Myometrial cell (primary cell): ENCODE measurements at places on chromosomes 12 and 14. TPM values are rescaled to one million over a fixed set of nuclear protein-coding genes. Genes with fewer than 3 reads are reported as not detected.

SAMD15 gene
- total RNA-seq = 1.7 and 2.1 TPM in 2 replicates

GLT1D1 gene
- not detected in 2 replicates for total RNA-seq

ZNF26 gene
- total RNA-seq = 3.4 and 3.5 TPM in 2 replicates

RND1 gene
- total RNA-seq = 0.29 TPM in 1 of 2 replicates, not detected in the other

AQP5 gene
- total RNA-seq = not detected in 2 replicates

FAM222A gene
- 0.58 and 0.71 TPM in 2 replicates for total RNA-seq

KLRF1 gene
- total RNA-seq = 0.35 TPM in 1 of 2 replicates, not detected in the other

TAS2R42 gene
- total RNA-seq = not detected in 2 replicates

CLEC4C gene
- not detected in 2 replicates for total RNA-seq

RPL10L gene
- total RNA-seq = not detected in 2 replicates

FSCB gene
- not detected in 2 replicates for total RNA-seq

HOXC6 gene
- total RNA-seq = 0.86 and 2.5 TPM in 2 replicates

WIF1 gene
- 0.18 TPM in 1 of 2 replicates, not detected in the other for total RNA-seq

DBX2 gene
- total RNA-seq = not detected in 2 replicates

NGB gene
- total RNA-seq = not detected in 2 replicates

KRT81 gene
- under 0.01 TPM in 1 of 2 replicates, not detected in the other for total RNA-seq

NTS gene
- total RNA-seq = not detected in 2 replicates

SNAPC1 gene
- total RNA-seq = 12.4 and 13.3 TPM in 2 replicates

KRT6C gene
- total RNA-seq = not detected in 2 replicates

IFNG-AS1 gene
- total RNA-seq = not detected in 2 replicates

RNASE7 gene
- not detected in 2 replicates for total RNA-seq

OR4E2 gene
- total RNA-seq = not detected in 2 replicates

AVPR1A gene
- total RNA-seq = not detected in 2 replicates

TAS2R20 gene
- 0.35 TPM in 1 of 2 replicates, not detected in the other for total RNA-seq

SEC23A gene
- 260 and 401 TPM in 2 replicates for total RNA-seq

HPD gene
- 1.2 and 2.8 TPM in 2 replicates for total RNA-seq

LALBA gene
- total RNA-seq = not detected in 2 replicates

ADIPOR2 gene
- total RNA-seq = 24.2 and 27.8 TPM in 2 replicates

SERPINA10 gene
- total RNA-seq = not detected in 2 replicates

SPTB gene
- total RNA-seq = under 0.01 TPM in 1 of 2 replicates, not detected in the other

SLCO1B1 gene
- not detected in 2 replicates for total RNA-seq

PZP gene
- total RNA-seq = not detected in 2 replicates

MYO1H gene
- not detected in 2 replicates for total RNA-seq

FBXW8 gene
- 21.6 and 21.9 TPM in 2 replicates for total RNA-seq

DCN gene
- total RNA-seq = 320 and 329 TPM in 2 replicates

AKAP3 gene
- 0.18 TPM in 1 of 2 replicates, not detected in the other for total RNA-seq

ANKRD33 gene
- not detected in 2 replicates for total RNA-seq

RNASE3 gene
- not detected in 2 replicates for total RNA-seq

TAS2R7 gene
- not detected in 2 replicates for total RNA-seq

RPS6KA5 gene
- 0.29 and 2.8 TPM in 2 replicates for total RNA-seq

NDUFA9 gene
- 65.7 and 89.1 TPM in 2 replicates for total RNA-seq

UBR7 gene
- total RNA-seq = 16.1 and 46.1 TPM in 2 replicates

SLC6A13 gene
- total RNA-seq = not detected in 2 replicates

MUCL1 gene
- total RNA-seq = not detected in 2 replicates

SLC5A8 gene
- not detected in 2 replicates for total RNA-seq

TM9SF1 gene
- 85.9 and 92.5 TPM in 2 replicates for total RNA-seq

GARIN6 gene
- total RNA-seq = not detected in 2 replicates

RFX4 gene
- total RNA-seq = not detected in 2 replicates

ADCY6 gene
- total RNA-seq = 11.8 and 14.7 TPM in 2 replicates

R3HDM2 gene
- total RNA-seq = 19.3 and 23.9 TPM in 2 replicates

RNASE12 gene
- not detected in 2 replicates for total RNA-seq
